ENCODE measurements at places on chromosomes 2 and 18.

DNA sequence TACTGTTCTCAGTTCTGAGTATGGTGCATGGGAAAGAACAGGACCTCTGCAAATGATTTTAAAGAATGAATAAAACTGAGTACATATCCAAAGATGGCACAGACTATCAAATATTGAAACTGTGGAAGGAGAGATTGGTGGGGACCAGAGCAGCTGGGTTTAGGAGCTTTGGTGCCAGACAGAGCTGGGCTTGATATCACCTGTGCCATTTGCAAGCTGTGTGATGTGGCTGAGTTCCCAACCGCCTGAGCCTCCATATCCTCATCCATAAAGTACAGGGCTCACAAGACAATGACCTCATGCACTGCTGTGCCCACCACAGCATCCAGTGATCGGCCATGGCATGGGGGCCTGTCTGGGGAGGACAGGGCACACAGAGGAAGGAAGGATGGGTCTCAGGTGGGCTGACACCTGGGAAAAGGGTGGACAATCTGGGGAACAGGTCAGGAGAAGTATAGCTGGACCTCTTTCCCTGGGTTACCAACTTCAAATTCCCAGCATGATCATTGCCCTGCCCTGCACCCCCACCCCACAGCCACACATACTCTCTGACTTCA lies 83.9 kb upstream of the RAB6C start:
- no peak for DNase-seq

GRCh38 chr2:42243297-42243696 lies 74.1 kb downstream of the EML4 start:
- no peak for DNase-seq

DNA sequence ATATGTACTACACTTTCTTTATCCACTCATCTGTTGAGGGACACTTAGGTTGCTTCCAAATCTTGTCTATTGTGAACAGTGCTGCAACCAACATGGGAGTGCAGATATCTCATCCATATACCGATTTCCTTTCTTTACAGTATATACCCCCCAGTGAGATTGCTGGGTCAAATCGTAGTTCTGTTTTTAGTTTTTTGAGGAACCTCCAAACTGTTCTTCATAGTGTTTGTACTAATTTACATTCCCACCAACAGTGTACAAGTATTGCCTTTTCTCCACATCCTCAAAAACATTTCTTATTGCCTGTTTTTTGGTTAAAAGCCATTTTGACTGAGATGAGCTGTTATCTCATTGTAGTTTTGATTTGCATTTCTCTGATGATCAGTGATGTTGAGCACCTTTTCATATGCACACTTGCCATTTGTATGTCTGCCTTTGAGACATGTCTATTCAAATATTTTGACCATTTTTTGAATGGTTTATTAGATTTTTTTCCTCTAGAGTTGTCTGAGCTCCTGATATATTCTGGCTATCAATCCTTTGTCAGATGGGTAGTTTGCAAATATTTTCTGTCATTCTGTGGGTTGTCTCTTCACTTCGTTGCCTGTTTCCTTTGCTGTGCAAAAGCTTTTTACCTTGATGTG lies 12.2 kb downstream of the PLEK start:
- no peak for DNase-seq

DNA sequence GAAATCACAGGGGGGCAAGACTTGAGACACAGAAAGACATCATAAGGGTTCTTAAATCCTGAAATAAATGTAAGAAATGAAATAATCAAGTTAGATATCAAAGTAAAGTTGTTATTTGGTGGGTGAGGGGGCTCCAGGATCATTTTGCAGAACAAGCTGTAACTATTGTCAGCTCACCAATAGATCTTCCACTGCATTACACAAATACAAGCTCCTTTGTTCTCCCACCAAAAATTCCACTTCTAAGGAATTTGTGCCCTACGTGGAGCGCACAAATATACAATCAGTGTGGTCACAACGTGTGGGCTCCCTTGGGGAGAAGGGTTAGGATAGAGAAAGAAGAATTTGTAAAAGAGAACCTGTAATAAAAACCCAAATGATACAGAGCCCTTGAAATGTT lies 19.2 kb upstream of the GALNT5 start:
- DNase-seq = no peak

DNA sequence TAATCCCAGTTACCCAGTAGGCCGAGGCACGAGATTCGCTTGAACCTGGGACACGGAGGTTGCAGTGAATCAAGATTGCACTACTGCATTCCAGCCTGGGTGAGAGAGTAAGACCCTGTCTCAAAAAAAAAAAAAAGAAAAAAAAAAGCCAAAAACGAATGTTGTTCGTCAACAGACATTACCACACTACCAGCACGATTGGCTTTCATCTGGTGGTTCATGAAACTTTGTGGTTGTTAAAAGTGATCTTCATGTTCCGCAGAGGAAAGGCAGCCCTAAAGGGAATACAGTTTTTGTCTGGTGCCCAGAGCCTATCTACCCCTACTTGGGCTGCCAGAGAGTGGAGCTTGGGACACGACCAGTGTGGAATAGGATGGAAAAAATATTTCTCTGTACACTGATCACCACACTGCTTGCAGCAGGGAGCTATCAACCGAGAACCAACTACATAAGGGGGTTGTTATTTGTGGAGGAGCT lies 13.6 kb upstream of the CXCR4 start:
- no peak for DNase-seq

DNA sequence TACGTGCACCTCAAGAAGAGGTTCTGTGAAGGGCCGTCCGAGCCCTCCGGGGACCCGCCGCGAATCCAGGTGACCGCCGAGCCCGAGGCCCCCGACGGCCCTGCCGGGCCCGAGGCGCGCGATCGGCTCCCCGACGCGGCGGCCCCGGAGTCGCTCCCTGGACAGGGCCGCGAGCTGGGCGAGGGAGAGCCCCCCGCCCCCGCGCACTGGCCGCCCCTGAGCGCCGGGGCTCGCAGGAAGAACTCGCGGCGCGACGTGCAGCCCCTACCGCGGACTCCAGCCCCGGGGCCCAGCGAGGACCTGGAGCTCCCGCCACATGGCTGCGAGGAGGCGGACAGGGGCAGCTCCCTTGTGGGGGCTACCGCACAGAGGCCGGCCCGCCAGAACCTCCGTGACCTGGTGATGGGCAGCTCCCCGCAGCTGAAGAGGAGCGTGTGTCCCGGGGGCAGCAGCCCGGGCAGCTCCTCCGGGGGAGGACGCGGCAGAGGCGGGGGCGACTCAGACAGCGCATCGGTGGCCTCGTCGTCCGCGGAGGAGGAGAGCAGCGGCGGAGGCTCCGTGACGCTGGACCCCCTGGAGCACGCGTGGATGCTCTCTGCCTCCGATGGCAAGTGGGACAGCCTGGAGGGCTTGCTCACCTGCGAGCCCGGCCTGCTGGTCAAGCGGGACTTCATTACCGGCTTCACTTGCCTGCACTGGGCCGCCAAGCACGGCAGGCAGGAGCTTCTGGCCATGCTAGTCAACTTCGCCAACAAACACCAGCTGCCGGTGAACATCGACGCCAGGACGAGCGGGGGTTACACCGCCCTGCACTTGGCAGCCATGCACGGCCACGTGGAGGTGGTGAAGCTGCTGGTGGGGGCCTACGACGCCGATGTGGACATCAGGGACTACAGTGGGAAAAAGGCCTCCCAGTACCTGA lies 812 bp downstream of the SOWAHC start:
- DNase-seq = no peak

- DNase-seq = no peak
Observed at GRCh38 chr2:72007402-72007801, 140.3 kb downstream of the CYP26B1 start.

- peak; percentile 56 for DNase-seq
Observed at GRCh38 chr18:26655525-26656430, 107.4 kb upstream of the KCTD1 start.
